ENCODE measurements at places on chromosomes 4 and X.

DNA sequence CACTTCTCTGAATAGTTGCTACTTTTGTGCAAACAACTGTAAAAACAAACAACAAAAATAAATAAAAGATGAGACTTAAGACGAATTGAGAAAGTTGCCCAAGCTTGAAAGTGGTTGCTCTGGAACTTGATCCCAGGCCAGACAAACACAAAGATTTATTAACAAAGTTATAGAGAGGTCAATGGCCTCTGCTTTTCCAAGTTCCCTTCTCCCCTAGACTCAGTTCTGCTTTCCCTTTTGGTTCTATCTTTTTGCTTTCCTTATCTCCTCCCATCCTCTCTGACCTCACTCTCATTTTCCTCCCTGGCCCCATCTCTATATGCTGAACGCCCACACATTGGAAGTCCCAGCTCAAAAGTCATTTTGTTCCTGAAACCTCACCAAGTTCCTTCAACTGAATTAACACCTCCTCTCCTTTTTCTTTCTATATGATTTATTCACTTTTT lies 82.7 kb downstream of the MXRA5 start:
- DNase-seq: no peak

DNA sequence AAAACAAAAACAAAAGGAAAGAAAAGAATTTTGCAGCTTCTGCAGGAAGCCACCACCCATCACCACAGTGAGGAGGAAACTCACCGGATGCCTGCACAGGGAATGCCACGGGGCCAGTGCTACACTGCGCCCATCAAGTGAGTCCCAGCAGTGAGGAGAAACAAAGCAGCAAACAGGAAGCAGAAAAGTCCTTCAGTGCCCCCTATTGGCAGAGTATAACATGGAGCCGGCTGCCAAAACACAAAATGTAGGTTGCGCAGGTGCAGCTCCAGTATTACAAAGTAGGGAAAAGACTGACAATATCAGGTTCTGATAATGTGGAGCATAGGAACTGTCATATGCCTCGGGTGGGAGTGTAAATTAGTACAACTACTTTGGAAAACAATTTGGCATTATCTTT lies 23.3 kb upstream of the SCML2 start:
- DNase-seq: peak; percentile 57

- no peak for DNase-seq
Observed at GRCh38 chrX:46849933-46850332, 13.1 kb downstream of the RP2 start.

DNA sequence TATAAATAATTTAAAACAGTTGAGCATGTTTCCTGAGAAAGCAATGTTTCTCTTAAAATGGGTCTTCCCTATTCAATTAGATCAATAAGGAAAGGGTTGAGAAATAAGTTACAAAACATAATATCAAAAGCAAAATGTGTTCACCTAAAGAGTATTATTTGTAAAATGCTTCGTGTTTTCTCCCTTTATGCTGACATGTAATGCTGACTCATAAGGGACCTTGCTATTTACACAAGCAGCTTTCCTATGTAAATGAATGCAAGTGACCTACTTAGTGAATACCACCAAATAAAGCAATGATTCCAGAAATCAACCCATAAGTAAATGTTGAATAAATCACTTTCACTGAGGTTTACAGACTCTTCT lies 91.5 kb downstream of the ELOVL6 start:
- DNase-seq: no peak

GRCh38 chrX:144648788-144649187 lies 598.5 kb upstream of the SPANXN1 start:
- DNase-seq: no peak

GRCh38 chr4:88159229-88159725 lies 838 bp upstream of the ABCG2 start:
- DNase-seq: no peak

DNA sequence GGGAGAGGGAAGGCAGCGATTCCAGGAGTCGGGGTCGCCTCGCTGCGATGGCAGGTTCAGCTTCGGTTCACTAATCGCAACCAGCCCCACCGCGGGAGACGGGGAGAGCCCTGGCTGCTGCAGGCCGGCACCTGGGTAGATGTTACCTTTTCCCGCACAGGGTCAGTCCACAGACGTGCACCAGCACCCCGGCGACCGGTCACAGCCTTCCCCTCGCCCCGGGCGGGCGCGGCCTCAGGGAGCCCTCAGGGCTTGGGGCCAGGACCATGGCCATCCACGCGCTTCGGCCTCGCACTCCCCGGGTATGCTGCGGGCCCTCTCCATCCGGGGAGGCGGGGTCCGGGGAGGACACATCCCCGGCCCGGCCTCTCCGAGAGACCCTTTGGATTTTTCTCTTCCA lies 26.1 kb upstream of the EXOC1L start:
- no peak for DNase-seq

- no peak for DNase-seq
Observed at GRCh38 chr4:174332741-174333493, 49.2 kb downstream of the CEP44 start.

GRCh38 chr4:101813604-101814003 lies 23.1 kb downstream of the BANK1 start:
- DNase-seq: no peak
